SJSA1 (cell line): ENCODE measurements at places on chromosomes 4 and X. TPM values are rescaled to one million over a fixed set of nuclear protein-coding genes. Genes with fewer than 3 reads are reported as not detected.

Gene CLGN
- total RNA-seq: 3.6 and 7.0 TPM in 2 replicates

GRCh38 chr4:153111426-153112040, 92.7 kb upstream of the TRIM2 start:
- no peaks in the 10 kb centered on the region for H3K36me3 ChIP-seq
- H3K27me3 ChIP-seq: no peaks in the 10 kb centered on the region
- no peak overlapping the region for H3K27ac ChIP-seq
- DNase-seq: no peak
- H3K4me1 ChIP-seq: peaks cover 20% of the 10 kb centered on the region

DNA sequence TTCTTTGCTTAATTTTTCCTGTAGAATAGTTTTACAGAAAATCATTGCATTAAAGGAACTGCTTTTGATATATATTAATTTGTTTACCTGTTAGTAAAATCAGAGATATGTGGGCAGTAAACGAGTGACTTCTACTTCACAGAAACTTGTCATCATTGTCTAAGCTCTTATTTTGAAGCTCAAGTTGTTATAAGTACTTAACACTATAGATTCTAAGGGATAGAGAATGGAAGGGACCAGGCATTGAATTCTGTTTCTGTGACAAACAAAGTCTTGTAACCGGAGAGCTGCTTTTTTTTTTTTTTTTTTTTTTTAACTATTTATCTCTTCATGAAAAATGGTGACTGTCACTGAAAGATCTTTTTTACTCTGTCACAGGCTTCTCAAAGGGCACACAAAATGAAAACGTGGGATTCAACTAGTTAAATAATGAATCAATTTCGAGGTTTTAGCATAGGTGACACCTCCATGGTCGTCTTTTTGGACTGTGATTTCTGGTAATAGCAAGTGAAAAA, 14.4 kb downstream of the STK26 start:
- DNase-seq: no peak
- no peaks in the 10 kb centered on the region for H3K36me3 ChIP-seq
- H3K27ac ChIP-seq: no peak overlapping the region
- no peaks in the 10 kb centered on the region for H3K4me1 ChIP-seq

Gene CTAG2
- not detected in 2 replicates for total RNA-seq

DNA sequence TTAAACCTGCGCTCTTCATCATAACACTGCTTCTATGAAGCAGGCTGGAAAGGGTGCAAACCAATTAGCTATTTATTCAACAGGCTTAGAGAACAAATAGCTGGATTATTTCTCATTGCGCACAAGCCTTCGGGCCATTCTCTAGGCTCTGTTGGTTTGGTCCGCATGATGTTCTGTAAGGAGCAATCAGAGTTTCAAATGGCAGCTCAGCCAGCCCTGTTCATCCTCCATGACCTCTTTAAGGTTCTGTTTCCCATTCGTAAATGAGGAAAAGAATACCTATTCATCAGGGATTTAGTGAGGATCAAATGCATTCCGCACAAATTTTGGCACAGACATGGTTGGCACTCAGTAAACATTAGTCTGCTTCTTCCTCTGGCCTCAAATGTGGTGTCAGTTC, 15.5 kb upstream of the GPM6A start:
- no peak overlapping the region for H3K27ac ChIP-seq
- no peaks in the 10 kb centered on the region for H3K27me3 ChIP-seq
- H3K36me3 ChIP-seq: no peaks in the 10 kb centered on the region
- no peaks in the 10 kb centered on the region for H3K4me1 ChIP-seq
